A673 (cell line): ENCODE measurements at places on chromosomes 6 and 20. TPM values are rescaled to one million over a fixed set of nuclear protein-coding genes. Genes with fewer than 3 reads are reported as not detected.

DNA sequence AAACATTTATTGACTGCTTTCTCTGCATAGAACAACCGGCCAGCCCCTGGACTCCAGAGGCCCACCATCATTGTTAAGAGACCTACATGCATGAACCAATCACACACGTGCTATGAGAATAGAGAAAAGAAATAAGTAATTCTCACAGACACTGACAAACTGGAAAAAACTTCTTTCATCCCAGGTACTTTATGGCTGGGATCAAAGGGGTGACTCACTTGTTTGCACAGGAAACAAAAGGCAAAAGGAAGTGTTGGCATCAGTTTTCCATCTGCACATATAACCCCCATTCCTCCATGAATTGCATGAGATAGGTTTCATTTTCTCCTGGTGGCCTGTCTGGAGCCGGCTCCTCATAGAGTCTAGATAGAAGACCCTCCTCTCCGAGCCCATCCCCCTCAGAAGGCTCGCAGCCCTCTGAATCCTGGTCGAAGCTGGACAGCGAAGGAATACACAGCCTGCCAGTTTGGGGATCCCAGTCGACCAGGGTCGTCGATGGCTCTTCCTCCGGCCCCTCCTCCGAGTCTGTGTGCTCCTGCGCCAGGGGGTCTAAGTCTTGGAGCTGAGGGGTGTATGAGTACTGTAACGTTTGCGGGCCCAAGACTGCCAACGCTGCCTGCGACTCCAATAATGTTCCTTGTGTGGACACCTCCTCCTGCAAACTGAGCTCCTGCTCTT is 43.3 kb downstream of the IL20RA start:
- DNase-seq = no peak
- no peak overlapping the region for H3K27ac ChIP-seq
- H3K36me3 ChIP-seq = no peaks in the 10 kb centered on the region
- H3K4me3 ChIP-seq = no peak overlapping the region
- H3K27me3 ChIP-seq = peaks cover 9% of the 10 kb centered on the region

DNA sequence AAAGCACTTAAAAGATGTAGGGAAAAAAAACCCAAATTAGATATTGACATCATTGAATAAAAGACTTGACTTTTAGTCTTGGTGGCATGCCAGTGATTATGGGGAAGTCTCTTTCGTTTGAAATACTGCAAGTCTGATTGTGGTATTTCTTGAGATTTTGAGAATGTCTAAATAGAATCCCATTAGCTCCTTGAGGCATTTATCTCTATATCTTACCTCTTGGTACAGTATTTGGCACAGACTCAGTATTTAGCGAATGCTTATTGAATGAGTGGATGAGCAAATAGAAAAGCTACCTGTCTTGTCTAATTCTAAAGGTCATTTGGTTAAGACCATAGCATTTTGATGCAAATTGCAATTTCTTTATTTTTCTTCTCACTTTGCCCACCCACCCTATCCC is 156.5 kb downstream of the TFAP2B start:
- H3K27me3 ChIP-seq = no peaks in the 10 kb centered on the region
- no peak overlapping the region for H3K27ac ChIP-seq

DNA sequence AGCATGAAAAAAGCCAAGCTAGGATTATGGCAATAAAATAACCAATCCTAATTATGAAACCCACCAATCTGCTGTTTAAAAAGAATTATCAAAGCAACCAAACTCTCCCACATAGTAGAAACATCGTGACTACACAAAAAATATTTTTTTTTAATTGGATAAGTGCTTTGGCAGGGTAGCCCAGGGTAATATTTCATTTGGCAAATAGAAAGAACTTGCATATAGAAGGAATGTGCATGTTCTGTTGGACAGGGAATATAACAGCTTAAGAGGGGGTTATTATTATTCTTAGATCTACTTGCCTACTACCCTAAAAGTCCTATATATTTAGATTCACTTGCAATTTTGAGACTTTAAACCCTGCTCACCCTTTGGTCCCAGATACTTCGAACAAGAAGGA is 972 bp downstream of the GSTA3 start:
- H3K4me3 ChIP-seq = no peak overlapping the region
- no peaks in the 10 kb centered on the region for H3K4me1 ChIP-seq
- H3K36me3 ChIP-seq = no peaks in the 10 kb centered on the region
- no peak for DNase-seq

DNA sequence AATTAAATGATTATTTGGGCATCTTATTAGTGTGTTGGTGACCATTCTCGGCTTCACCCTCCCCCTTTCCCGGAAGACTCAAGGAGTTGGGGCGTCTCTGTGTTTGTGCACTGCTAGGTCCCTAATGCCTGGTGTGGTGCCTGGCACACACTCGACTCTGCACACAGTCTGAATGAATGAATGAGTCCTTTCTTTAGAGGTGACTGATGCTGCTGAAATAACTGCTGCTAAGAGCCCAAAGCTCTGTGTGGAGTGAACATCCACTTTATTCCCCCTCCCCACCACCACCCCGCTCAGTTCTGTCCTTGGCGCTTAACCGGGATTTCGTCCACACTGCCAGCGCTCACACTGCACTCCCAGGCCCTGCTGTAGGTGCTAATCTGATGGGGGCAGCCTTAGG is 1.2 kb upstream of the PHACTR3 start:
- DNase-seq = no peak
- no peaks in the 10 kb centered on the region for H3K36me3 ChIP-seq
- H3K27me3 ChIP-seq = peaks cover 81% of the 10 kb centered on the region
- H3K27ac ChIP-seq = no peak overlapping the region
- H3K4me3 ChIP-seq = no peak overlapping the region

- no peaks in the 10 kb centered on the region for H3K36me3 ChIP-seq
- no peak for DNase-seq
- H3K27me3 ChIP-seq = peaks cover 38% of the 10 kb centered on the region
These were observed 1.5 kb downstream of the NOL4L start for GRCh38 chr20:32583581-32584070.

GRCh38 chr20:3452690-3453089 is 18.1 kb upstream of the ATRN start:
- DNase-seq = no peak
- no peaks in the 10 kb centered on the region for H3K36me3 ChIP-seq
- H3K27me3 ChIP-seq = no peaks in the 10 kb centered on the region
- peaks cover 22% of the 10 kb centered on the region for H3K4me1 ChIP-seq

DNA sequence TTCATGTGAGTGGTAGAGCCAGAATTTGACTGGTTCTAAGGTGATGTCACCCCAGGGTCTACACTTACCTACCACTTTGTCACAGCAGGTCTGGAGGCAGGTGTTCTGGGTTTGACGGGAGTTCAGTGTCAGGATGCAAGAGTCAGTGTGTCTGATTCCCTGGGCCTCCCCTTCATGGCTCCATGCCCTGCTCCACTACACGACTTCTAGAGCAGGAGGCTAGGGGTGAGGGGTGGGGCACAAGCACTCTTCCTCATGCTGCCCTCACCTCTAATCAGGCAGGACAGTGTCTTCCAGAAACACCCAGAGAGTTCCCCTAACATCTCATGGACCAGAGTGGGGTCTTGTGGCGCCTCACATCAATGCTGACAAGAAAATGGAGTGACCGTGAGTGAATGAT is 118.2 kb downstream of the CDC5L start:
- no peak overlapping the region for H3K27ac ChIP-seq
- H3K27me3 ChIP-seq = no peaks in the 10 kb centered on the region
- H3K36me3 ChIP-seq = no peaks in the 10 kb centered on the region
- no peak for DNase-seq
- peaks cover 16% of the 10 kb centered on the region for H3K4me1 ChIP-seq

- no peaks in the 10 kb centered on the region for H3K4me1 ChIP-seq
- no peaks in the 10 kb centered on the region for H3K36me3 ChIP-seq
- H3K4me3 ChIP-seq = no peak overlapping the region
- H3K27ac ChIP-seq = no peak overlapping the region
- DNase-seq = no peak
- H3K27me3 ChIP-seq = no peaks in the 10 kb centered on the region
These were observed 338.7 kb upstream of the RUNX2 start for GRCh38 chr6:44989391-44989790.

GRCh38 chr6:13418844-13419243 is 68.6 kb downstream of the GFOD1 start:
- no peaks in the 10 kb centered on the region for H3K36me3 ChIP-seq
- no peaks in the 10 kb centered on the region for H3K27me3 ChIP-seq
- peaks cover 41% of the 10 kb centered on the region for H3K4me1 ChIP-seq

GRCh38 chr6:17851001-17851719 is 136.3 kb downstream of the KIF13A start:
- no peaks in the 10 kb centered on the region for H3K4me1 ChIP-seq
- no peaks in the 10 kb centered on the region for H3K27me3 ChIP-seq
- no peak overlapping the region for H3K4me3 ChIP-seq
- H3K36me3 ChIP-seq = no peaks in the 10 kb centered on the region
- H3K27ac ChIP-seq = no peak overlapping the region
- no peak for DNase-seq

DNA sequence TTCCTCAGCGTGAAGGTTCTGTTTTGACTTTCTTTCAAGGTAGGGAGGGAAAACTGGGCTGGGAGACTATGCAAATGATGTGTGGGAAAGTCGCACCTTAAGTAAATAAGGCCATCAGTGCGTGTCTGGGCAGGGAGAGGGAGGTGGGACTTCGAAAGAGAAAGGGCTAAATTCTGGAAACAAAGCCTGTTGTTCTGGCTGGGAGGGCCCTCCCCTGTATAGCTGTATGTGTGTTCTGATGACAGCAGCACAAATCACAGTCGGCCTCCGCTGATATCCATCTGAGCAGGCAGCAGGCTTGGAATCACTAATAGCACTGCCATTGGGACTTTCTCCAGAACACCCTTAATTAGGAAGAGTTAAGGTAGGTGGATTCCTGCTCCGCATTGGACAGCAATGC is 19.2 kb downstream of the JAG1 start:
- H3K27me3 ChIP-seq = no peaks in the 10 kb centered on the region
- H3K4me1 ChIP-seq = peaks cover 47% of the 10 kb centered on the region
- H3K36me3 ChIP-seq = peaks cover 62% of the 10 kb centered on the region
- no peak for DNase-seq

- no peak overlapping the region for H3K27ac ChIP-seq
- no peak overlapping the region for H3K4me3 ChIP-seq
- H3K36me3 ChIP-seq = no peaks in the 10 kb centered on the region
- no peaks in the 10 kb centered on the region for H3K4me1 ChIP-seq
These were observed 713.4 kb downstream of the CD109 start for GRCh38 chr6:74409447-74409846.

DNA sequence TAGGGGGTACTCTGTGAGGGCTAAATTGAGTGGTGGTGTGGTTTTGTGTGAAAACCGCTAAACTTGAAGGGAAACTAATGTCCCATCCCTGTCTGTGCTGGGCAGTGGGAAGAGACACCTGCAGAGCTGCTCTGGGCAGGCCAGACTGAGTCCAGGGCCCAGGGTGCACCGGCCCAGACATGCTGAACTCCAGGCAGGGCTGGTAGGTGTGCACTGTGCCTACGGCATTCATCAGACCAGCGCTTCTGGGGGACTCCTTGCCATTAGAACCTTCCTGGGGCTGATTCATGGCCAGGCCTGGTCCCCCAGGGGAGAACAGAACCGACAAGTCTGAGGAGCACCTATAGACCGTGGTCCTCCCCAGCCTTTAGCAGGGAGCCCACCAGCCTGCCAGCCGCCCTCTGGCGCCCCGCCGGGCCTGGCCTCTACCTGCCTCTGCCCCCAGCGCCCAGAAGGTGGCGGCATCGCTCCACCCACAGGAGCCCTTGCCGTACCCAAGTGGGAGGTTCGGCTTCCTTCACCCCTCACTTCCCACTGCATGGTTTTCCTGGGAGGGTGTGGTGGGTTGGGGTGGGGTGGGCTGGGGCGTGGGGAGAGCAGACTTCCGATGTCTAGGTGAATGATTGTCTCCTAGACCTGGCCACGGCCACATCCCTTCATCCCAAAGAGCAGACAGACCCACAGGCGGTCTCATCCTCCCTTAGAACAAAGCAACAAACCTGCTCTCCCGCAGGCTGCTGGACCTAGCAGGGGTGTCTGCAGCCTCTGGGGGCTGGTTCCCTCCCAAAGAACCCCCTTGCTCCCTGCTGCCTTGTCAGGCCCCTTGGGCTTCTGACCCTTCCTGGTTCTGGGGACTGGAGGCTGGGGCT is 15.5 kb downstream of the CCDC167 start:
- H3K4me3 ChIP-seq = no peak overlapping the region
- no peaks in the 10 kb centered on the region for H3K27me3 ChIP-seq
- no peak overlapping the region for H3K27ac ChIP-seq
- DNase-seq = peak; percentile 62

DNA sequence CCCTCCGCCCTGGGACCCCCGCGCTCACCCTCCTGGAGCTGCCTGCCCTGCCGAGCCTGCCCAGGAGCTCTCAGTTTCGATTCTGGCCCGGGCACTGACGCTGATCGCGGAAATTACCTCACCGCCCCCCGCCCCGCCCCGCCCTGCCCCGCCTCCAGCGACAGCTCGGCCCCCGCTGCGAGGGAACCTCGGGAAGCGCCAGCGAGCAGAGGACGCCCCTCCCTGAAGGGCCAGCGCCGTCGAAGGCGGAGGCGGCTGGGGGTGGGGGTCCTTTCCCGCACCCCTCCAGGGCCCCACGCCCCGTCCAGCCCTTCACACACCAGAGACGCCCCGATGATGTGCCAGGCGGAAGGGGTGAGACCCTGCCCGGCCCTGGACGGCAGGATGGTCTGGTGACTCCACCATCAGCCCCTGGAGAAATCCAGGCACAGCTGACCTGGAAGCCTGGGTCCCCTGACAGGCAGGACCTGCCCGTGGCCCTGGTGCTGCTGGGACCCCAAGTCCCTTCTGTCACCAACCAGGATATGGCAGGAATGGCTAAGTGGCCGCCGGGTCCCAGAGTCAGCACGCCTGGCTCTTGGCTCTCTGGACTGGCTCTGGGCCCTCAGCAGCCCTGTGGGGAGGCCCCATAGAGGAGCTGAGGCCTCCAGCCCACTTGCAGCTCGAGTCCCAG is at the start of gene HELZ2:
Gene HELZ2 (minus strand): TSS at position 84 of the 673 bp plus-strand sequence. CDS start 1,854 bp downstream, outside the sequence.
- H3K4me3 ChIP-seq = peak within 1 kb of the TSS; percentile 68
- H3K4me1 ChIP-seq = peaks cover 5% of the 10 kb centered on the region
- peak within 1 kb of the TSS; percentile 70 for H3K27ac ChIP-seq
- H3K27me3 ChIP-seq = no peaks in the 10 kb centered on the region
- H3K36me3 ChIP-seq = no peaks in the 10 kb centered on the region
- peak; percentile 84 for DNase-seq

GRCh38 chr6:3592371-3592941 is 135.6 kb upstream of the SLC22A23 start:
- no peaks in the 10 kb centered on the region for H3K27me3 ChIP-seq
- no peak overlapping the region for H3K4me3 ChIP-seq
- no peak overlapping the region for H3K27ac ChIP-seq
- peaks cover 3% of the 10 kb centered on the region for H3K4me1 ChIP-seq
- no peaks in the 10 kb centered on the region for H3K36me3 ChIP-seq

The SLC17A1 gene
- not detected in 2 replicates for total RNA-seq

The MTG2 gene
- 40.9 and 48.1 TPM in 2 replicates for total RNA-seq

The KIF16B gene
- 4.6 and 5.2 TPM in 2 replicates for total RNA-seq

The UNC5CL gene
- 0.41 and 1.2 TPM in 2 replicates for total RNA-seq

The DCBLD1 gene
- total RNA-seq = 1.5 and 2.4 TPM in 2 replicates

The MAN1A1 gene
- total RNA-seq = 0.06 TPM in 1 of 2 replicates, not detected in the other
